ENCODE measurements at places on chromosomes 4 and X.

DNA sequence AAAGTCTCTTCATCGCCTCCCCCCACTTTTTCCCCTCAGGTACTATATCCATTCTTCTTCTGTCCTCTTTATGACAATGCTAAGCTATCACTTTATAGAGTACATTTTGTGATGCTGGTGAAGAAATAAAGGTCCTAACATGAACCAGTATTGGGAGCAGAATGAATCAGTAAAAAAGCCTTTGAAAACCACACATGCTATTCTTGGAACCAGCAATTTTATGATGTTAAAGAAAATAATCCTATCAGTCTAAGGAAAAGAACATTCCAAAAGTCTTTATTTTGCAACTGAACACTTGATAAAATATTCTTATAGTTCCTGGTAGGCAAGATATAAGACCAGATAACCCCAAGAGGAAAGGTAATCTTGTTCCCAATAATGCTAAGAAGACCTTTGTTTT, 107.8 kb upstream of the MCF2 start:
- no peak for DNase-seq

- DNase-seq, result no peak
Measured at GRCh38 chr4:14264437-14264836, 636.9 kb upstream of the BOD1L1 start.

GRCh38 chr4:108888769-108889168, 125.9 kb upstream of the ETNPPL start:
- no peak for DNase-seq

- no peak for DNase-seq
Measured at GRCh38 chrX:50206753-50207152, 2.2 kb downstream of the CCNB3 start.

DNA sequence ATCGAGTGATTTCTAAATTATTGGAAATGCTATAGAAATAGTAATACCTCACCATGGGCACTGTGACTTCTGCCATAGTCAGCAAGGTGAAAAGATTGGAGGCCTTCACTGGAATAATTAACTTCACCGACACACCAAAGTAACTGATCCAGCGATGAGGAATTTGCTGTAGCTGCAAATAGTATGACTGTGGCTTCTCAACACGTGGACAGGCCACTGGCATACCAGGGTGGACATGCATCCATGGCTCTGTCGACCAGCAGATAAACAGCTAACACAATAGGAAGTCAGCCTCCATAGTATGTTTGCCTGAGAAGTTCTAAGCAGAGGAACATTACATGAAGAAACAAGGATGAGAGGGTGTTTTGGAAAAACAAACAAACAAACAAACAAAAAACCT, 10.9 kb upstream of the FAT4 start:
- DNase-seq, result no peak

DNA sequence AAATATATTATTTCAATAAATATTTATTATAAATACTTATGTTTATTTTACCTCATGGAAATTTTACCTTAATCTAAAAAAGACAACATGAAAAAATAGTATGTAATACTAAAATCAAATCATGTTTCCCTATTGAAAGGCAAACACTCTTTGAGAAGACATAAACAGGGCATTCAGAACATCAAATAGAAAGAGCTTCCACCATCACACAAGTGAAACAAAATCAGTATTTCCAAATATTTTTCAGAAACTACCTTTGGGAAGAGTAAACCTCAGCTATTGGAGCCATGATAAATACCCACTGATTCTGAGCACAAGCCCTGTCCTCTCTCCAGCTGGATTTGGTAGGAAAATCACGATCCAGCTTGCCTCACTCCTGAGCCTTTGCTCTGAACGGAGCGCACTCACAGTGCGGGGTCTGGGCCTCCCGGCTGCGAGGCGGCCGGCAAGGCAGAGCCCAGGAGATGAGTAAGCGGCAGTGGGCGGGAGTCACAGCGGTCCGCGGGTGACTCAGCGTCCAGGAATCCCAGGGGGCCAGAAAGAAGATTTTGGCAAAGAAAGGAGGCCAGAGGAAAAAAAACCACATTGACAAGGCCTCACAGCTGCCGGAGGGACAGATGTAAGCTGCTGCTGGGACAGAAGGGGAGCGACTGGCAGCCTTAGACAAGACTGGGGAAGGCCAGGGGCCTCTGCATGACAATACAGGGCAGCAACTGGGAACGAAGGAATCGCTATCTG, 14.7 kb upstream of the ANXA5 start:
- no peak for DNase-seq

GRCh38 chrX:148728901-148729300, 228.5 kb downstream of the AFF2 start:
- DNase-seq, result no peak

- DNase-seq, result no peak
Measured at GRCh38 chr4:53221832-53222480, 143.9 kb downstream of the SCFD2 start.

DNA sequence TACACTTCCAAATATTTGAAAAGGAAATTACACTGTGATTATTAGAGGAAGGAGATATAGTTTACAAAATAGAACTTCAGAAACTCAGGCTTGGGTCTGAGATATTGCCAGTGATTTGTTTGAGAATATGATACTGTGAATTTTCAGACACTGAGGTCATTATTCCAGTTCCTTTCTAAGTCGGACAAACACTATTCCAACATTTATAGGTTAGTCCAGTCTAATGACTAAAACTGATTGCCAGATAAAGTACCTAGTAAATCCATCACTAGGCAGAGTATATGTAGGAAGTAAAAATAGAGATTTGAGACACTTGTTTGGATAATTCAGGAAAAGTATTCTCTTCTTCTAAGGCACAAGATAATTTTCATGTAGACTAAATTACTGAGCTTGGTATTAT, 13.2 kb downstream of the MTTP start:
- DNase-seq, result no peak

DNA sequence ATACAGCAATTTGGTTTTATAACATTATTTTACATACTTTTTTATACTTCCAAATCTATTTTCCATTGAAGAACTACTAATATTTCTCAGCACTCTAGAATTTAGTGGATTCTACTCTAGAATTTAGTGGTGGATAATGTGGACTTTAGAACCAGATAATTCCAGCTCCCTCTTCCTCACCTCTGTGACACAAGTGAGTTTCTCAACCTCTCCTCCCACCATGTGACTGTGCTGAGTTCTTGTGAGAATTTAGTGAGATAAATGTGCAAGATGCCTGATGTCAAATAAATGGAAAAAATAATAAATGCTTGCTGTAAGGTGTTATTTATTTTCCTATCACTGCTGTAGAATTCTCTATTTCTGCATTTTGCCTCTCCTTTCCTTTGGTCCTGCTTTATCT, 107.3 kb downstream of the CPEB2 start:
- DNase-seq, result no peak

- DNase-seq, result no peak
Measured at GRCh38 chrX:19005909-19006308, 22.0 kb upstream of the PHKA2 start.

DNA sequence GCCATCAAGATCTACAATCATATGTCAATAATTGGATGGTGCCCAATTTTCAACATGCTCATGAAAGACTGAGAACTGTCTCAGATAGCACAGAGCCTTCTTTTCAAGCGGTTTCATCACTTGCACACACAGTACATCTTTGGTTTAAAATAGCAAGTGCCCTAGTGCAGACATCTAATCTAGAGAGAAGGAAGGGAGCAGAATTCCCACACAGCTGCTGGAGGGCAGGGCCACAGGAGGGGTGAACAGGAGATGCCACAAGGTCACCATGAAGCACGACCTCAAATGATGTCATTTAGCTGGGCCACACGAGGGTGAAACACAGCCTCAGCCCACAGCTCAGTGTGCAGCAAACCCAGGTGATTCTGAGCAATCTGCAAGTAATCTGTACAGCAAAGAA, 24.3 kb downstream of the LEF1 start:
- DNase-seq, result no peak

DNA sequence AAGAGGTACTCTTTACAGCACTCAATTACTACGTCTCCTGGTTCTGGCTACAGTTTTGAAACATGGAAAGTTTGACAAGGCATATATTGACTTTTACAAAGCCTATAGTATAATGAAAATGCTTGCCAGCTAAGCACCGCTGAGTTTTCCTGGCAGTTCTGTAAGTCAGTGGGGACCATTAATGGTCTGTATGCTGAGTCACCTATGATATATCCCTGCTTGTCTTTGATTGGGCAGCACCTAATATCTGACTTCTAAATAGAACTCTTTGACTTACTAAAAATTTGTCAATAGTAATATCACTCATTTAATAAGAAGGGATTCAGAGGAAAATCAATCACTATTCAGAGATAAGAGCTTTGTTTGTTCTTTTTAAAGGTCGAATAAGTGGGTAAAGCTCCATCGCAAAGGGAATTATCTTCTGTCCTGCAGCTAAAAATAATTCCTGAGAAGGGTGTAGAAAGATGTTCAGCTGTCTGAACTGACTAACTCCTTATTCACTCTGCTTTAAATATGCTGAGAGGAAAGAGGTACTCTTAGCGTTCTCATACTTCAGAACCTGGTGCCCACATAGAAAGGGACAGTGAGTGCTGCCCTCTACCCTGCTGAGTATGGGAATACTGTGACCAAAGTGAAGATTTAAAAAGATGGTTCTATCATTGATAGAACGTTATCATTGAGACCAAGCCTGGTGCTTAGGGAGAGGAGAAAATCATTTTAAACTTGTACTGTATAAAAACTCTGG, 959 bp downstream of the SMPX start:
- no peak for DNase-seq

- peak; percentile 66 for DNase-seq
Measured at GRCh38 chr4:57053508-57053907, 56.7 kb downstream of the IGFBP7 start.

GRCh38 chr4:87103691-87104187, 116.7 kb downstream of the KLHL8 start:
- DNase-seq, result peak; percentile 64

GRCh38 chr4:36712013-36712412, 430.6 kb downstream of the DTHD1 start:
- no peak for DNase-seq

- DNase-seq, result peak; percentile 51
Measured at GRCh38 chr4:10054571-10055041, 33.3 kb upstream of the SLC2A9 start.

DNA sequence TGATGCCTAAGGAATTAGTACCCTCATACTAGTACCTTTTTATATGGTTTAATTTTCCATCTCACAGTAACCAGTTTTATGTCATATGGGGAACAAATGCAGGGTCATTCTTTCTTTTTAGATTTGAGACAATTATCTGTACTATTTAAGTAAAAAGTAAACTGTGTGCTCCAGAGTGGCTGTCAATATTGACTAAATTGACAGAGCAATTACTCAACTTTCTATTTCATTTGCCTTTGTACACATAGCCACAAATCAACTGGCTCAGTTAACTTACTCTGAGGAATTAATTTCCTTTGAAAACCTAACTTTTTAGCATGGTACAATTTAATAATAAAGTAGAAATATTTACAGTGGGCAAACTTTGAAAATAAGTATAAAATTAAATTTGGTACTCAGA, 28.5 kb upstream of the TEX13C start:
- DNase-seq, result no peak

- DNase-seq, result no peak
Measured at GRCh38 chr4:184368290-184368689, 106.1 kb downstream of the IRF2 start.

GRCh38 chrX:526295-527224, 104.0 kb upstream of the SHOX start:
- DNase-seq, result no peak

- no peak for DNase-seq
Measured at GRCh38 chr4:81664079-81664478, 192.4 kb upstream of the RASGEF1B start.

- no peak for DNase-seq
Measured at GRCh38 chr4:30744957-30745640, 24.9 kb downstream of the PCDH7 start.

All from epithelial cell of prostate (primary cell).